ENCODE measurements at places on chromosomes 13 and 19.
A peak's percentile ranks its signal among the peaks of the same experiment; 100 is the strongest.

DNA sequence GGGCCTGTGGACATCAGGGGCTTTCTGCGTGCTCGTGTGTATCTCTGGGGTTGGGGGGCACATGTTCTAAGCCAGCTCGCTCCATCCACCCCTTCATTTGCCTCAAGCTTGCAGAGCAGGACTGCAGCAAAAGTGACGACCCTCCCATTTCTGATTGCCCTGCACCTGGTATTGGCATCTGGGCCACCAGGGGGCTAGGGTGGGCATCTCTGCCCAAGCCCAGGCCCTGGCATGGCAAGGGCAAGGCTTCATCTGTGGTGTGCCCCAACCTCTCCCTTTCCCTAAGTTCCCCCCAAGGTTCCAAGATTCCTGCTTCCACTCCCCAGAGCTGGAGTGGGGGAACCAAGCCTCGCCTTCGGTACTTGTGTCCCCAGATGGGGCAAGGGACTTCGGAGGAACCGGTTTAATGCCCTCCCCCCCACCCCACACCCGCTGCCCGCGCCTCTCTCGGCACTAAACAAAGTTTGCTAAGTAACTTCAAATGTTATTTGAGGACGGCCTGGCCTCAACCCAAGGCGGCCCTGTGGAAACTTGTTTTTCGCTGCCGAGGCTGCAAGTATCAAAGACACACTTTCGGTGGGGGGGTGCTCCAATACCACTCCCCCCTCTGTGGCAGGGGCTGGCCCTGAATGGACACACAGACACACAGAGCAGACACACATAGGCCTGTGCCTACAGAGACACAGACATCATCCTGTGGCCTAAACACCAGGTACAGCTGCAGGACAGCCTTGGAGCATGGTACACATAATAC, 12.2 kb downstream of the NFIX start:
- no peak for DNase-seq

GRCh38 chr19:42323473-42323851, 2.0 kb upstream of the MEGF8 start:
- DNase-seq = no peak

- DNase-seq = no peak
These were observed 84.0 kb upstream of the SLC7A1 start for GRCh38 chr13:29679396-29680053.

DNA sequence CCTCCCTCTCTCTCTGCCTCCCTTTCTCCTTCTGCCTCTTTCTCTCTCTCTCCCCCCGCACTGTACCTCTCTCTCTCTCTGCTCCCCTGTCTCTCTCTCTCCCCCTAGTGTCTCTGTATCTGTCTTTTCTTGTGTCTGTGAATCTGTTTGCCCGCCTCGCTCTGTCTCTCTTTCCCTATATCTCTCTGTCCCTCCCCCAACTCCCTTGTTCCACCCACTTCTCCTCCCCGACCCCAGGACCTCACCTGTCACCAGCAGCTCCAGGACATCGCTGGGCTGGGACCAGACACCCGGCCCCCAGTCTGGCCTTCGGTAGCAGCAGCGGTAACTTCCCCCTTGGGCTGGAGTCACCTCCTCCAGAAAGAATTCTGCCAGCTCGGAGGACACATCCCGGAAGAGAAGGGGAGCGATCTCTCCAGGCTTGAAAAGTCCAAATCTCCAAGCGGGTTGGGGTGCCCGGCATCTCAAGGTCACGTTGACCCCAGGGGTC, 3.9 kb downstream of the OSCAR start:
- DNase-seq = no peak

GRCh38 chr13:48892053-48892687, 83.5 kb upstream of the FNDC3A start:
- no peak for DNase-seq

DNA sequence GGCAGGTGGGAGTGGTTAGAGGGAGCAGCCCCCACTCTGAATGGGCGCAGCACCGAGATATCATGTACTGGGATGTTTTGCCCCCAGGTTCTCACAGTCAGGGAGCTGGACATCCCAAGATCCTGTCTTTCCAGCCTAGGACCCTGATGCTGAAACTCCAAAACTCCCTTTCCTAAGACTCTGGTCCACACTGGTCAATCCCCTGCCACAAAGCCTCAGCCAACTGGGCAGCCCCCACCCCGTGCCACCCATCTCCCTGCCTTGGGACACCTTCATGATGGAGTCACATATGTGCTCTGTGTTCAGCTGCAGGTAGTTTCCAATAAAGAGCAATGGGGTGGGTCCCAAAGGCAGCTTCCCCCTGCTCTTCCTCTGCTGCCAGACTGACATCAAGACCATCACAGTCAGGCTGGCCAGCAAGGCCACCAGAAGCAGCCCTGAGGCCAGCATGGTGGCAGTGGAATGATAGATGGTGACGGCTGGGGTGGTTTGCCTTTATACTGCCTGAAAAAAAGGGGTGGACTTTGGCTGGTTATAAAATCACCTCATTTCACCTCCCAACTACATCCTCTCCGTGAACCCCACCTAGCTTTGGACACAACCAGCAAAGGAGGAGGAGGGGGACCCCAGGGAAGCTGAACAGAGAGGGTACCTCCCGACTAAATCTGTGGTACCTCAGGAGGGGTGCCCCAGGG, 36.3 kb downstream of the CYP2B6 start:
- no peak for DNase-seq

DNA sequence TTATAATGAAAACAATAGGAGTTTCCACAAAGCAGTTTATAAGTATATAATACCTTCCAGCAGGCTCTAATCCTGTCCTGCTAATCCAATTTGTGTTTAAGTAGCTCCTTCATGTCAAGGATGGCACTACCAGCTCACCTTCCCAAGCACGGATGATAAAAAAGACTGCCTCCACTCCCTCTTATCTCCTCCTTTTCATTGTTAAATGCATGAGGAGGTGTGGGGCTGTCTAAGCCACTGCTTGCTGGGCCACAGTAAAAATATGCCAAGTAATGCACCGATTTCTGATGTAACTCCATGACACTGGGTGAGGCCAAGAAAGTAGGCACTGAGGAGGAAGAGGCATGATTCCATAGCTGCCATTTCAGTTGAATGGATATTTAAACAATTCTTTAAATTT, 193.1 kb downstream of the ZIC5 start:
- no peak for DNase-seq

- DNase-seq = no peak
These were observed 7.4 kb downstream of the EID2B start for GRCh38 chr19:39525205-39525604.

GRCh38 chr19:10317857-10318462, 2.1 kb upstream of the FDX2 start:
- DNase-seq = no peak

DNA sequence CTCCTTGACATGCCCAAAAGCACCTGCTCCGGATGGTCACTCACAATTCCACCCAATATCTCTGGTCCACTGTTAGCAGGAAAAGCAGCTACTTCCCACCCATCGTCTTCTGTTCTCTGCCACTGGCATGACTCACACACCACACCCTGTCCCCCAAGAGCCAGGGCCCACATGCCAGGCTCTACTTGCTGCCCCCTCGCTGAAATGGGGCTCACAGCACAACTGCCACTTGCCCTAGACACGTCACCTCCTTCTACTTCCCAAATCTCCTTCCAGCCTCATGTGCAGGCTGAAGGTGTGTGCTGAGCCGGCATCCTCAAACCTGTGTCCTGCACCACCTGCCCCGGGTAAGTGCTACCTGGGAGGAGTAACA, 65.0 kb downstream of the TBC1D4 start:
- no peak for DNase-seq

GRCh38 chr13:58207501-58207900, 576.0 kb downstream of the PCDH17 start:
- no peak for DNase-seq

DNA sequence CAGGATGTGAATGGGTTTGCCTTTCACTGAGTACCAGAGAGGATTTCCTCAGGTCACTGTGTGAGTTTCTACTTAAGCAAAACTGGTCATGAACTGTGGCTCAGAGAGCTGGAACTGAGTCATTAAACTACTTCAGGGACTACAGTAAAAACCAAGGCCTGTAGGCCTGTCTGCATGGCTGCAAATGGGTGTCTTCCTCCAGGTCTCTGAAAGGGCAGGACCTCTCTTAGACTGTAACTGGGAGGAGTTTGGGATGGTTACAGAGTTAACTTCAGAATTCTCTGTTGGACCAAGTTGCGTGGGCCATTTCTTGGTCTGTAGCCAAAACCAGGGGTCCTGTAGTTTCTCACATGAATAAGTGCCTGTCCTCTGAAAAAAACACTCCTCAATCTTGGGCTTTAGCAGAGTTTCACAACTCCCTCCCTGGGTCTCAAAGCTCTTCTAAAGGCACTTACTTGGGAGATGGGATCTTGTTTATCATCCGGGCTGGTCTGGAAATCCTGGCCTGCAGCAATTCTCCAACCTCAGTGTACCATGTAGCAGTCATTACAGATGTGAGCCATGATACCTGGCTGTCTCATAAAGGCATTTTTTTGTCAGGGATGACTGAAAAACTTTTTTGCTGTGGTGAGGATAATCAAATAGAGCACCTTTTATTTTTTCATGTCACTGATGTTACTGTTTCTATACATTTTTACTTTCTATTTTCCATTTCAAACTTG, 19.7 kb downstream of the ZNF714 start:
- no peak for DNase-seq

- no peak for DNase-seq
These were observed 1065.1 kb downstream of the SLITRK1 start for GRCh38 chr13:82817133-82817532.

GRCh38 chr19:1279782-1280341, 4.5 kb downstream of the FAM174C start:
- DNase-seq = peak; percentile 84

DNA sequence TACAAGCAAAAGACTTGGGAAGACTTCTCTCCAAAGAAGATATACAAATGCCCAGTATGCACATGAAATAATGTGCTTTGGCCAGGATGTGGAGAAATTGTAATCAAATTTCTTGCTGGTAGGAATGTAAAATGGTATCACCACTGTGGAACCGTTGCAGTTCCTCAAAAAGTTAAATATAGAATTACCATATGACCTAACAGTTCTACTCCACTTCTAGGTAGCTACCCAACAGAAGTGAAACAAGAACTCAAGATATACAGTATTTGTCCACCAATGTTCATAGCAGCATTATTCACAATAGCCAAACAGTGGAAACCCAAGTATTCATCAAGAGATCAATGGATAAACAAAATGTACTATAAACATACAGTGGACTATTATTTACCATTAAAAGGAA, 95.0 kb upstream of the KLF5 start:
- peak; percentile 2 for DNase-seq

DNA sequence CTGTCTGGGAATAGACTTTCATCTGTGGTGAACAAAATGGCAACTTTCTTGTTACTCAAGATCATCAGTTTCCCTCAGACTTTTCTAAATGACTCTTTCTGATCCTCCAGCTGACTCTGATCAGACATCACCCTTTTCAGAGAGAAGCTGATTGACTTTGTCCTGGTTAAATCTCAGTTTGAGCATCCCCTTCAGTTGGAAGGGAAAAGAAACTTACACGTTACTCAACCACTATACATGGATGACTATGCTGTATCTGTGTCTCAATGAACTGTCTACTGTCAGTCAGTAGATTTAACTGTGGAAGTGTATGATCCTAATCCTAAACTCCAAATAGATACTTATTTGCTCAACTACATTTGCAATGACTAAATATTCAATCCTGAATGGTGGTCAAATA, 118.5 kb downstream of the NALCN start:
- DNase-seq = no peak

GRCh38 chr19:48969276-48970138, 4.4 kb downstream of the FTL start:
- DNase-seq = no peak

GRCh38 chr13:110186231-110186855, 120.6 kb downstream of the COL4A1 start:
- DNase-seq = no peak

GRCh38 chr13:40609972-40610726, 56.3 kb downstream of the FOXO1 start:
- DNase-seq = no peak

- no peak for DNase-seq
These were observed 507.4 kb upstream of the KLF12 start for GRCh38 chr13:74641586-74641985.

DNA sequence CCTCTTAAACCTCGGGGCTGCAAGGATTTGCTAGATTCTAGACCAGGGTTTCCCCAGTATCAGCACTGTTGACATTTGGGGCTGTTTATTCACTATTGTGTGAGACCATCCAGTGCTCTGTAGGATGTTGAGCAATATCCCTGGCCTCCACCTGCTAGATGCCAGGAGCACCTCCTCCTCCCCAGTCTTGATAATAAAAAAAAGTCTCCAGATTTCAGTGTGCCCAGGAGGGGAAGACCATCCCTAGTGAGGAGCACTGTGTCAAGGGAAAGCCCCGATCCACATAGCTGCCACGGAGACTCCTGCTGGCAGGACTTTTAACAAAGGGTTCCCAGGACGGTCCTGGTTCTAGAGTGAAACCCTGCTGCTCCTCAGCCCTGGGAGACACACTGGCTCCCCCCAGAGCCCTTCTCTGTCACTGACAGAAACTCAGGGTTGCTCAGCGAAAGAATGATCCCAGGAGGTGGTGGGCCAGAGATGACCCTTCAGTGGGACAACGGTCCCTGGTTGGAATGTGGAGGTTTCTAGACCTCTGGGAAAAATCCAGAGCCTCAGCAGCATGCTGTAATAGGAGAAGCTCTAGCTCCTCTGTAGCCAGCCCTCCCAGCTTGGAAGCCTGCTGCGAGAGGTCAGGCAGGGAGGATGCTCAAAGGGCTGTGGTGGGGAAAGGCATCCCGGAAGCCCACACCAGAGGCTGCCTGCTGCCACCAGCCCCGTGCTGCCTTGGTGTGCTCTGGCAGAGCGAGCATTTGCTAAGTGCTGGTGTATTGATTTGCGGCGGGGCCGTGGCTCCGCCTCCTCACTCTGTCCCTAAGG, 20.3 kb downstream of the LYL1 start:
- no peak for DNase-seq

GRCh38 chr19:788686-788982, 8.6 kb upstream of the PTBP1 start:
- DNase-seq = no peak

DNA sequence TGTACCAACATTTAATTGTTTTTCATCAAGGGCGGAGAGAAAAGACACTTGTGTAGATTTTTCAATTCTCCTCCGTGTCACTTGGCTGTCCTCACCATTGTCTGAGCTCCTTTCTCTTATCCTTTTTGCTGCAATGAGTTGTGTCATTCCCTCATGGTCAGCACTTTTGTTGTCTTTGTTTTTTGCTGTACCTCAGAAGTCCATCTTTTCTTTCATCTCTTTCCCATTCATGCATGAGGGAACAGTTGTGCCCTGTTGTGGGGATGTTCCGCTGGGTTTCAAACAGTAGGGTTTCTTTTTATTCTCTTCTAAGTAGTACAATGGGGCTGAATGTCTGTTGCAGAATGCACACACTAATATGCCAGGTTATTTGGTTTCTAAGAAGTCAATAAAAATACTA, 222.6 kb downstream of the TM9SF2 start:
- no peak for DNase-seq

All from germinal center (tissue), 1 donor.